C1 segment of cervical spinal cord (tissue), 14 donors: ENCODE measurements at places on chromosomes 5 and 9.

DNA sequence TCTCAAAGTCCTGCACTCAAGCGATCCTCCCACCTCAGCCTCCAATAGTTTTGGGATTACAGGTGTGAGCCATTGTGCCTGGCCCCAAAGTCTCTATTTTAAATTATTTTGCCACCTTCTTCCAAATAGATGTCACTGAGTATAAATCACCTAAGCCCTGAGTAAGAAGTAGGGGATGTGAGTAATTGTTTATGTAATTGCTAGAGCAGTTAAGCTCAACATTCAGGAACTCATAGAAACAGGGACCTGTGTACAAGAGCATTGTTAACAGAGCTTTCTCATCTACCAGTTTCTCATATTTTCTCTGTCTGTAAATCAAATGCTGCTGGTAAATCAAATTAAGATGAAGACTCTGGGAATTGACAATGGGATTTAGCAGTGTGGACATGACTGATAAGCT lies 26.3 kb downstream of the CDK7 start:
- no peak for DNase-seq

DNA sequence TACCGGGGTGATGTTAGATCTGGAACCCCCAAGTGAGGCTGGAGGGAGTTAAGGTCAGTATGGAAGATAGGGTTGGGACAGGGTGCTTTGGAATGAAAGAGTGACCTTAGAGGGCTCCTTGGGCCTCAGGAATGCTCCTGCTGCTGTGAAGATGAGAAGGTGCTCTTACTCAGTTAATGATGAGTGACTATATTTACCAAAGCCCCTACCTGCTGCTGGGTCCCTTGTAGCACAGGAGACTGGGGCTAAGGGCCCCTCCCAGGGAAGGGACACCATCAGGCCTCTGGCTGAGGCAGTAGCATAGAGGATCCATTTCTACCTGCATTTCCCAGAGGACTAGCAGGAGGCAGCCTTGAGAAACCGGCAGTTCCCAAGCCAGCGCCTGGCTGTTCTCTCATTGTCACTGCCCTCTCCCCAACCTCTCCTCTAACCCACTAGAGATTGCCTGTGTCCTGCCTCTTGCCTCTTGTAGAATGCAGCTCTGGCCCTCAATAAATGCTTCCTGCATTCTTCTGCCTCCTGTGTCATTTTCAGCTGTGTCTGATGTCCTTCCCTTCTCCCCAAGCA lies 2.3 kb upstream of the MYOZ3 start:
- DNase-seq, result no peak

- DNase-seq, result no peak
These were observed 12.5 kb downstream of the MRPS27 start for GRCh38 chr5:72307573-72307967.

DNA sequence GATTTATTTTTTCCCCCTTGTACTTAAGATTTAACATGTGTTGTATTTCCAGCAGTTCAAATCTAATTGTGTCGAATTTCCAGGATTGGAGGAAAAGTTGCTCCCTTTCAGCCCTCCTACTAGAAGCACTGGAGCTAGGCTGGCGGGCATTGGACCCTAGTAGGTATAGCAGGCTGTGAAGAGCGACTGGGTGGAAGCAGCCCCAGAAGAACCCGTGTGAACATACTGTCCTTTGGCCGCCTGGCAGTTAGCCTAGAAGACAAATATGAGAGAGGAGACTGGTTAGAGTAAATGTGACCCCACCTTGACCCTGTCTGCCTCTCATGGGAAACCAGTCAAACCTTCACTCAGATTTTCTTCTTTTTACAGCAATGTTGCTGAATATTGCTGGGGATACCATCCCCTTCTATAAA lies 13.9 kb downstream of the ALDOB start:
- no peak for DNase-seq

GRCh38 chr9:97411440-97411788 lies 482 bp upstream of the TDRD7 start:
- DNase-seq, result no peak

GRCh38 chr9:28688172-28688571 lies 1114.9 kb upstream of the C9orf72 start:
- no peak for DNase-seq

DNA sequence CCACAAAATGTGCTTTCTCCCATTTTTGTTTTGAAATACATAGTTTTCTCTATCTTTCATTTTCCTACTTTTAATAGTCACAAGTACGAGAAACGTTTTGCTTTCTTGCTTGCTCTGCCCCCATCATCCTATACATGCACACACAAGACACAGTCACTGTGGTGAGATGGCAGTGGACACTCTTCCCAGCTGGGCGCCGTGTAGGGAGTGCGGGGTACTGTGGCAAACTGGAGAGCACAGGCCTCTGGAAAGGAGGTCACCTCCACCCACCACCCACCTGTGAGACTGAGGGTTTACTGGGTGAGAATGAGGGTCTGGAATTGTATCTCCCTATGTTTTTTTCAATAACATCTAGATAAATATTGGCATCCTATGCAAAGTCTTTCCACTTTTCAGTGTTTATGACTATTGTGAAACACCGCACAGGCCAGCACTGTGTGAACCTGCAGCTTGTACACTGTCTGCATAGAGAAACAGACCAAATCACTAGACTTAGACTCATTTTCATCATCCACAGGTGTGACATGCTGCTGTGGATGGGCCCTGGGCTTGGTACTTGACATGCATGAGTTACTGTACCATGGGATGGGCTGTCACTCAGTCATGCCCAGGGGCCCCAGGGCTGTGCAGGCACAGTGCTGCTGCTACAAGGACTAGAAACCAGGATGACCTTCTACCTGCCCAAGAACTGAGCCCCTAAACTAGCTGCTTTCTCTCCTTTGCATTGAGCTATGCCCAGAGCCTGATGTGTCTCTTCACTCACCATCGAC lies 118.1 kb upstream of the LMX1B start:
- DNase-seq, result no peak

GRCh38 chr5:113026211-113026610 lies 49.6 kb downstream of the DCP2 start:
- no peak for DNase-seq

DNA sequence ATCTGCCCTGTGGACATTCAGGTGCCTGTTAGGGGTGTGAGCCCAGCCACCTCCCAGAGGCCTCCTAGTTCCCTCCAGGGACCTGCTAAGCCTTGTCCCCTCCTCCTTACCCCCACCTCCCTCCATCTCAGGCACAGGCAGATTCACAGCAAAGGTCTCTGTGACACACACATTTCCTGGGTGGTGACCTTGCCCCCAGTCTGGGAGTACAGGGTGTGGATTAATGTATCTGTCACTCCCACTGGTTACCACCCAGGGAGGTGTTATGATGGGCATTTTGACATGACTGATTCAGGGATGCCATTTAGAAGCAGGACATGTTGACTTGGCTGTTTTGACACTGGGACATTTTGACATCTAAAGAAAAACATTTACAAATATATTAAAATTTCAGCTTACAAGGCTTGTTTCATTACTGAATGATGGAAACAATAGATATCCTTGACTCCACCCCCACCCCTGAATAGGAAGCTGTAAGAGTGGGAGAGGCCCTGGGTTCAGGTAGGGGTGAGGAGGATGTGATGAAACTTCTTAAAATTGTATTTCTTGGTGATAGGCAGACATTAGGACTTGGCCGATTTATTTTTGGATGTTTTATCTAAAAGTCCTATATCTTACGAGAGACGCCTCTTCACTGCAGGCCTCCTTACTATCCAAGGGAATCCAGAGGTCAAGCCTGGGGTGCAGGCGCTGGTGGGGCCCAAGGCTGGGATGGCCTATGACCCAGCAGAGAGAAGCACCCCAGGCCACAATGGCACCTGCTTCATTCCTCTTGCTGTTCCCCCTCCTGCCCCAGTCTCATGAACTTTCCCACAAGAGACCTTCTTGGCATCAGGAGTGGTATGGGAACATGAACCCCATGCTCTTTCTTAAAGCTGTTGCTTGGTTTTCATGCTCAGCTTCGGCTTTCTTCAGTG lies 101.9 kb downstream of the MACROH2A1 start:
- DNase-seq, result no peak

DNA sequence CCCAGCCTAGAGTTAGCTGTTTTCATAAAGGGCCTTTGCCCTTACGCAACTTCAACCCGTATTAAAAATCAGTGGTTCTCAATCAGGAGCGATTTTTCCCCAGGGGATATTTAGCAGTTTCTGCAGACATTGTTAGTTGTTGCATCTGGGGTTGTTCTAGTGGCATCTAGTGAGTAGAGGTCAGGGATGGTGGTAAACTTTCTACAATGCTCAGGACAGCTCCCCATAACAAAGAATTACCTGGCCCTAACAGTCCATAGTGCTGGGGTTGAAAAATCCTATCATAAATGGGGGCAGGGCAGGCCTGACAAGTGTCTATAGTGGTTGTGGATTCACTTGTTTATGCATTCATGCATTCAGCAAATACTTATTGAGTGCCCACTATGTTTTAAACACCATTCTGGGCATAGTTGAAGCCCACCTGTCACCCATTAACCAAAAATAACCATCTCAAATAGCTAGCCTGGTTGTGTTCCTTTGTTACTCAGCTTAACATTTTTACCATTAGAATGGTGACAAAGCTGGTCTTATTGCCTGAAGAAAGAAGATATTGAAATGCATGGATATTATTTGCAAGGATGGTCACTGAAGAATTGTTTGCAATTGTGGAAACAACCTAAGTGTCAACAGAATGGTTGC lies 15.9 kb upstream of the FGF1 start:
- no peak for DNase-seq

- DNase-seq, result no peak
These were observed 478.1 kb upstream of the CDH9 start for GRCh38 chr5:27516437-27516836.

GRCh38 chr9:75552941-75553340 lies 337.5 kb upstream of the PCSK5 start:
- DNase-seq, result no peak
